Stimulated activated CD8-positive, alpha-beta memory T cell treated with anti-CD3 and anti-CD28 coated beads, Interleukin-15, amount 100 ng/mL, for 1 hour (primary cell): ENCODE measurements at places on chromosomes 2 and 18.

GRCh38 chr2:204431529-204431928 lies 113.7 kb upstream of the PARD3B start:
- DNase-seq: no peak

GRCh38 chr2:195442458-195443175 lies 214.4 kb upstream of the SLC39A10 start:
- no peak for DNase-seq

GRCh38 chr2:151302879-151303278 lies 13.4 kb upstream of the NMI start:
- DNase-seq: no peak

- no peak for DNase-seq
Observed at GRCh38 chr2:37708146-37708545, 36.7 kb upstream of the CDC42EP3 start.

DNA sequence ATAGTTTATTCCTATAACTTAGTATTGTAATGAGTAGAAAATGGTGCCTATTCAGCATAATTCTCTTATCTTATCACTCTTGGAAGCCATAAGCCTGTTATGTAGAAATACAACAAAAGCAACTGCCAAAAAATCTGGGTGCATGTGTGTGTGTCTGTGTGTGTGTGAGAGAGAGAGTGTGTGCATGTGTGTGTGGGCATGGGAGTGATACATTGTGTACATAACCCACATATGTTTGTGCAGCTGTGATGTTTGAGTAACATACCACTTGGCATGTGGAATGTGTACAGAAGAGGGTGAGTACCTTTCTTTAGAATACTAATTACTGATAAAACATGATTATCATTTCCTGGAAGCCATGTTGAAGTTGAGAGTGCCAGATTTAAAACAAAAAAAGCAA lies 642.3 kb upstream of the SYT4 start:
- no peak for DNase-seq

- no peak for DNase-seq
Observed at GRCh38 chr18:10249801-10250200, 204.6 kb upstream of the APCDD1 start.

- DNase-seq: no peak
Observed at GRCh38 chr2:138105358-138105757, 141.1 kb downstream of the HNMT start.

DNA sequence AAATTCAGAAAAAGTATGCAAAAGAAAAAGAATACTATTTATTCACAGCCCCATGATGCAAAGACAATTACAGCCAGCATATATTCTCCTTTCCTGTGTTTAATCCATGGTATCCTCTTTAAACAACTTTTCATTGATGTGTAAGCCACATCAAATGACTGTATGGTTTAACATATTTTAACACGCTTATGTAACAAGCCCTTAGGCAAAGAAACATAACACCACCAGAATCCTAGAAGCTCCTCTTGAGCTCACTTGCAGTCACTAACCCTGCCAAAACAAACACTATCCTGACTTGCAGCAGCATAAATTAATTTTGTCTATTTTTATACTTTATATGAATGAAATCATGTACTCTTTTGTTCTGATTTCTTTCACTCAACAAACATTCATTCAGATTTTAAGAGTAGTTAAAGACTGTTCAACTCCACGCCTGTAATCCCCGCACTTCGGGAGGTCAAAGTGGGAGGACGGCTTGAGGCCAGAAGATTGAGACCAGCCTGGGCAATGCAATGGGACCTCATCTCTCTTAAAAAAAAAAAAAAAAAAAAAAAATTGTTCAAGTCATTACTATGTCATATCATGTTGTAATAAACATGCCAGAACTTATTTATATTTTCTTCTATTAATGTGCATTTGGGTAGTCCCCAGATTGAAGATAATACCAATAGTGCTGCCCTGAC lies 226.3 kb downstream of the NBAS start:
- no peak for DNase-seq

DNA sequence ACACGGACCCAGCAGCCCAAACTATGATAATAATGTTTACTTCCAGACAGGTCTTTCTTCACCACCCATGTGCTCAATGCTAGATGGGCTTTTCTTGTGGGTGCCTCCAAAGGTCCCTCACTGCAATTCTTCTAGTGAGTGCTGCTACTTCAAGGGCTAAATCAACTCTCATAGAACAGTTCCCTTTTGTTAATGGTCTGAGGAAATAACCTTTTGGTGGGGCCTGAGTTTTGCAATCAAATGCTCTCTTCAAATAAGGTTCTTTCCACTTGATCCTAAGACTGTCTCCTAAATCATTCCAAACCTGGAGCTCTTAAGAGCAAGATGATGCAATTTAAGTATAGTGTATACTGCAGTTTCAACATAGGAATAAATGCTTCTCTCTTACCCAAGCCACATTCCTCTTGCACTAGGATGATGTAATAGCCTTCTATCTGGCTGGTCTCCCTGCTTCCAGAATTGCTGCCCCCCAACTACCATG lies 6.0 kb downstream of the NEMP2 start:
- DNase-seq: no peak

- no peak for DNase-seq
Observed at GRCh38 chr18:79260023-79260422, 135.7 kb upstream of the NFATC1 start.

DNA sequence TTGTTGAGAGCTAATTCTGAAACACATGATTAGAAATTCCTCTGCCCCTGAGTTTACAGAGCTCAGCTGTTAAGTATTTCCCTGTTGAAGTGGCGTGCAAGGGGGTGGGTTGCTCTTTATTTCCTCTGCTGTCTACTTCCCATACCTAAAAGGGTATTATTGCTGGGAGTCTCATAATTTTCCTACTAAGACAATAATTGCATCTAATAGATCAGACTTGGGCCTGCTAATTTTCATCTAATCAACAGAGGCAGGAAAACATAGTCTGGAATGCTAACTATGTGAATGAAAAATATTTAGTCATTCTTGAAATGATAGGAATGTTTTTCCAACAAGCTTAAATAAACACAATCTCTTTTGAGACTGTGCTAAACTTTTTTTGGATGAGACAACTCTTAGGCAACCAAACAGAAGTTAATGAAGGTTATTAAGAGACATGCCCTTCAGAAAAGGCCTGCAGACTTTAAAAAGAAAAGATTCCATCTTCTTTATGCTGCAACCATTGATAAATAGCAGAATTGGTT lies 111.4 kb downstream of the FEZ2 start:
- no peak for DNase-seq

DNA sequence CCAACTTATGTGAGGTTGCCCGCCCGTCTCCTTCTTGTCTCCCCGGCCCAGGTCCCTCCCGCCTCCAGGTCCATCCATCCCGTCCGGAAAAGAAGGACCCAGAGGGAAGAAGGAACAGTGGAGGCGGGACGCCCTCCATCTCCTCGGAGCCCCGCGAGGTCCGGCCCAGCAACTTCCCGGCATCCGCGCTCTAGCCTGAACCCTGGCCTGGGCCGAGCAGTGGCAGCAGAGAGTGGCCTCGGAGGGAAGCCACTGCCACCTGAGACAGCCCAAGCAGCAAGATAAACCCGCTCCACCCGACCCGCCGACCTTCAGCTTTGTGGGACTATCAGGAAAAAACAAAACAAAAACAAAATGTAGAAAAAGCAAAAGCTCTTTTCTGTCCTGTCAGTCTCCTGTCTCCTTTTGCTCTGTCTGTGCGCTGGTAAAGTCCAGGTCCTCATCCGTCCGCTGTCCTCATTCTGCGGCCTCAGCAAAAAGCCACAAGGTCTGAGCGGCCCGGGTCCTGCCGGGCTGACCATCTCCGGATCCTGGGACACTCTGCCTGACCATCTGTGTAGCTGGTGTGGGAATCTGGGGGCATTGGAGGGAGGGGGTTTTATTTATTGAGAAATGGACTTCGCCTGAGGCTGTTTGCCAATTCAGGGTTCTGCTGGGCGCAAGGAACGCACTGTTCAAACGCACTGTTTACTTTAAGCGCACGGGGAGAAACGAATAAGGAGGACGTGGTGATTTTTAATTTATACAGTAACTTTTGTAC lies 3.1 kb downstream of the DLX1 start:
- DNase-seq: no peak

DNA sequence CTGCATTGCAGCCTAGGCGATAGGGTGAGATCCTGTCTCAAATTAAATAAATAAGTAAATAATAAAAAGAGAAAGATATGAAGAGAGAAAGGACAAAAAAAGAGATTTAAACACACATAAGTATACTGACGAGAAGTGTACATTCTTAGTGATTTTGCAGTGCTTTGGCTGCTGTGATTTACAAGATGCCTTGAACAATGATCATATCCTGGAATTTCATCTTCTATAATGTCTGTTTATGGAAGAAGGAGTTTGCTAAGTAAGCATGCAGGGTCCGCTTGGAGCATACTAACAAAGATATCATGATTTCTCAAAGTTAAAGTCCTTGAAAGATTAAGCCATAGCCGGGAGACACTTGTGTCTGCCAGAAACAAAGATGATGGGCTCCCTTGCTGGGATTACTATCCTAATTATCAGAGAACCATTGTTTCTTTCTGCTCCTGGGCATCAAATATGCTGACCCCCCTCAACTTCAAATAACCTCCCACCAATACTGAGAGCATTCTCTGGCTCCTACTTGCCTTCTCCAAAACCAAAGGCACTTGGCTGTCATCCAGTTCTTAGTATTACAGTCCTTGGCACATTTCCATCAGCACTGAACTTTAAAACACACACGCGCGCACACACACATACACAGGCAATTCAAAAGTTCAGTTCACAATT lies 47.5 kb upstream of the STAM2 start:
- DNase-seq: no peak

- no peak for DNase-seq
Observed at GRCh38 chr2:119575439-119575838, 31.2 kb downstream of the CFAP221 start.

GRCh38 chr2:161427664-161428587 lies 11.8 kb downstream of the TBR1 start:
- no peak for DNase-seq

DNA sequence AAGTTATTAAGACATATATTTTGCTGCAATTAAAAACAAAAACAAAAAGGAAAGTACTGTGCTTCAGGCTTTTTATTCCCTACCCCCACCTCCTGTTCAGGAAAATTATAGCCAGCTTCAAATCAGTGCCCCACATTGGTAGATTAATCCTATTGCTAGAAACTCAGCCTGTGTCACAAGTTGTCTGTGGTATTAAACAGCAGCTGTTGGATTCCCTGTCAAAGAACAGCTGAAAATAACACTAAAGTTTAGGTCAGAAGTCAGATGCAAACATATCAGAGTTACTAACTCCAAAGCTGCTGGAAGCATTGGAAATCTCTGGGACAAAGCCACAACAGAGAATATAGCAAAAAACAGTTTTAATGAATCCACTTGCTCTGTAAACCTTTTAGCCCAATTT lies 818 bp upstream of the CCDC141 start:
- no peak for DNase-seq

- DNase-seq: no peak
Observed at GRCh38 chr2:141207036-141207385, 923.8 kb downstream of the LRP1B start.

DNA sequence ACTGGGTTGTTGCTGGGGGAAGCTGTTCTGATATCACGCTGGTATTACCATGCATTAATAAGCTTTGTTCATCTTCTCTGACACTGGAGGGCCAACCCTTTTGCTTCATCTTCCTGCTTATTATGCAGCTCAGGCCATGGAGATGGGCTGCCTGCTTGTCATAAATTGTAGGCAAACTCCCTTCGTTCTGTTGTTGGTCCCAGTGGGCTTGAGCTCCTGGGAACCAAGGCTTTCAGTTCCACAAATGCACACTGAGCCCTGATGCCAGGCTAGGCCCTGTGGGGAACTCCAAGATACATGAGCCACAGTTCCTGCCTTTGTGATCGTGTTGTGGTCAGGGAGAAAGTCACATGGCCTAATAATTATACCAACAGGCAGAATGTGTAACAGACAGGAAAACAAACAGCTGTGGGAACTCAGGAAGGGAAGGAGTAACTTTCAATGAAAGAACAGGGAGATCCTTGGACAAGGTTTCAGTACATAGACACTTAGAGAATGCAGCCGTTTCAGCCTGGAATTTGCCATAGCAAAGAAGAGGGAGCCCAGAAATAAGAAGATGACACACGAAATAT lies 49.0 kb upstream of the BCL2L11 start:
- DNase-seq: no peak

- no peak for DNase-seq
Observed at GRCh38 chr2:209208211-209208610, 215.6 kb upstream of the MAP2 start.

- no peak for DNase-seq
Observed at GRCh38 chr2:74856004-74856578, 22.2 kb downstream of the HK2 start.

DNA sequence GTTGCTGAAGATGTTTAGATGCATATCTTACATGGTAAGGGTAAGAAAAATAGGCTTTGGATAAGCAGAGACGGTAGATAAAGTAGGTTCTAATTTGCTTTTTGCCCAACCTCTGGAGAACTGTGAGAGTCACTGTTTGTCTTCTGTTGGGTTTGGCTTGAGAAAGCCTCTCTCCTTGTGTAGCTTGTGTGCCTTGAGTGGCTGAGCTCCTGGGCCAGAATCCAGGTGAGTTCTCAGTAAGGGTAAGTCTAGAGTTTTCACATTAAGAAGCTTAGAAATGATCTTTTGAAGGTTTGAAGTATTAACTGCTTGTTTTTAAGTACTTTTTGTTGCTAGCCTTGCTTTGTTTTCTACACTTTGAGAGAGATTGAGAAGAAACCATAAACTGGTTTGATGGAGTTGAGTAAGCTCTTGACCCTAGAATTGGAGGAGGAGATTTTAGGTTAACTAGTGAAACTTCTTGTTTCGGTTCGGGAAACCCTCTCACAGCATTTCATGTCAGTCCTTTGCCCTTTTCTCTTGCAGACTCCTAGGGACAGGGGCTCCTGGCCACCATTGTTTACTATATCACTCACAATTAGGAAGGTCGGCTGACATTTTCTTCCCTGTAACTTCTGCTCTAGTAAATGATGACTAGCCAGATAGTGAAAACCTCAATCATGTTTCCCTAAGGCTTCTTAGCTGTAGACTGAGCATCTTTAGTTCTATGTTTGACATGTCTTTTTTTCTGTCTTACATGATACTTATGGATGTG lies 26.0 kb downstream of the MAP4K4 start:
- DNase-seq: no peak

GRCh38 chr2:12819103-12819475 lies 102.4 kb downstream of the TRIB2 start:
- no peak for DNase-seq

DNA sequence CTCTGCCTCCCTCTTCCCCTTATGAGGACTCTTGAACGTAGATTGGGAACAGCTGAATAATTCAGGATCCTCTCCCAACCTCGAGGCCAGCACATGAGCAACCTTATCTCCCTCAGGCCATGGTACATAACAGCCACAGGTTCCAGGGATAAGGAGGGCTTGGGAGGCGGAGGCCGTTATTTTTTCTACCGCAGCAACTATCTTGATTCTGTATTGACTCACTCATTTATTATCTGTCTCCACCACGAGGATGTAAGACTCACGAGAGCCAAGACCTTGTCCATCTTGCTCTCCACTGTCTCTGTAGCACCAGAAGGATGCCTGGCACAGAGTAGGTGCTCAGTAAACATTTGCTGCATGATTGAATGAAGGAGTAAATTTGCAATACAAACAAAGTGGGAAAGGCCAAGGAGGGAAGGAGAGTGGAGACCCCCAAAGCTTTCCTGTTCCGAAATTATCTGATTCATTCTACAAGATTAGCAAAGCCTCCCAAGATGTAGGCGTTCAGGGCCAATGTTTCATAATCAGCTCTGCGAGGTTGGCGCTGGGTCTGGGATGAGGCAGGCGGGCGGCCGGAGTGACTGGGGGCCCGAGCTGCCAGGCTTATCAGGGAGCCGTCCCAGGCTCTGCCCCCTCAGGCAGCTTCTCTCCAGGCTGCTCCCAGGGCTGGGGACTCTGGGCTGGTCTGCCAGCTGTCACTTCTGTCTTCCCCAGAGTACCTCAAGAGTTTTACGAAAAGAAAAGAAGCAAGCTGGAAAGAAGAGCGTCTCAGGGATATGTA lies 31.6 kb downstream of the INPP5D start:
- DNase-seq: no peak
